ENCODE measurements at places on chromosomes 1 and 21. TPM values are rescaled to one million over a fixed set of nuclear protein-coding genes. Genes with fewer than 3 reads are reported as not detected.

DNA sequence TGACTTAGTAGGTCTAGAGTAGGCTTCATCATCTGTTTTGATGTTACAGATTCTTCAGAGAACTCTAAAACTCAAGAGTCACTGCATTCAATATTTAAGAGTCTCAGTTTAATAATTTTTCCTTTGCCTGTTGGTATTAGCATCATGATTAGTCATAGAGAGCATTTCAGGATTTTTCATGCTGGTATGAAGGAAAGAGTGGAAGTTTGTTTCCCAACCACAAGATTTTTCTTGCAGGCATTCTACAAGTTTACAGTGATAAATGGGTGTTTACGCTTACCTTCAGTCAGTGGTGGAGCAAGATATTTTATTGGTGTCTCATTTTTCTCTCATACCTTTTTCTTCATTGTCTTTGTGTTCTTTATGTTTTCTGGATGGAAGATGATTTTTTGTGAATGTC is 58.4 kb upstream of the MYOCOS start:
- no peak for DNase-seq

DNA sequence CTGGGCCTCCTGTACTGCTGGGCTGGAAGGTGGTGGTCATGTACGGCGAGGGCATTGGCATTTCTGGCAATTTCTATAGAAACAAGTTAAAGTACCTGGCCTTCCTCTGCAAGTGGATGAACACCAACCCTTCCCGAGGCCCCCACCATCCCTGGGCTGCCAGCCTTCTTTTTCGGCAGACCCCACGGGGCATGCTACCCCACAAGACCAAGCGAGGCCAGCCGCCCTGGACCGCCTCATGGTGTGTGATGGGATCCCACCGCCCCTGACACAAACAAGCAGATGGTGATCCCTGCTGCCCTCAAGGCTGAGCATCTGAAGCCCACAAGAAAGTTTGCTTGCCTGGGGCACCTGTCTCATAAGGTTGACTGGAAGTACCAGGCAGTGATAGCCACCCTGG is 76.0 kb downstream of the NFASC start:
- no peak for DNase-seq

DNA sequence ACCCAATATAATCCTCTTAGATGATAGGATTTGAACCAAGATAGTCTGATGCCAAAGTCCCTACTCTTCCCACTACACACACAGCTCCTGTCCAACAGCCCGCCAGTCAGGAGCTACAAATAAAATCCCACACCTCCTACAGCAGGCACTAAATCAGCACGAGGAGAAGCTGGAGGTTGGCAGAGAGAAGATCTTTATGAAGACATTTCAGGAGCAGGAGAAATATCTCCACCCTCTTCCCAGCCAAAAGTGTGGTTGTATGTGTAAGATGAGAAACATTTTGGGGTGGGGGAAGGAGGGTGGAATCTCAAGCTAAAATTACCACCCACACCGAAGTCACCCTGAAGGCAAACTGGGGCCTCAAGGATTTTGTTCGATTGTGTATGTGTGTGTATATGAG is 54.5 kb downstream of the PLXNA2 start:
- DNase-seq, result no peak

- no peak for DNase-seq
Observed at GRCh38 chr1:194342484-194343262, 1156.3 kb upstream of the B3GALT2 start.

DNA sequence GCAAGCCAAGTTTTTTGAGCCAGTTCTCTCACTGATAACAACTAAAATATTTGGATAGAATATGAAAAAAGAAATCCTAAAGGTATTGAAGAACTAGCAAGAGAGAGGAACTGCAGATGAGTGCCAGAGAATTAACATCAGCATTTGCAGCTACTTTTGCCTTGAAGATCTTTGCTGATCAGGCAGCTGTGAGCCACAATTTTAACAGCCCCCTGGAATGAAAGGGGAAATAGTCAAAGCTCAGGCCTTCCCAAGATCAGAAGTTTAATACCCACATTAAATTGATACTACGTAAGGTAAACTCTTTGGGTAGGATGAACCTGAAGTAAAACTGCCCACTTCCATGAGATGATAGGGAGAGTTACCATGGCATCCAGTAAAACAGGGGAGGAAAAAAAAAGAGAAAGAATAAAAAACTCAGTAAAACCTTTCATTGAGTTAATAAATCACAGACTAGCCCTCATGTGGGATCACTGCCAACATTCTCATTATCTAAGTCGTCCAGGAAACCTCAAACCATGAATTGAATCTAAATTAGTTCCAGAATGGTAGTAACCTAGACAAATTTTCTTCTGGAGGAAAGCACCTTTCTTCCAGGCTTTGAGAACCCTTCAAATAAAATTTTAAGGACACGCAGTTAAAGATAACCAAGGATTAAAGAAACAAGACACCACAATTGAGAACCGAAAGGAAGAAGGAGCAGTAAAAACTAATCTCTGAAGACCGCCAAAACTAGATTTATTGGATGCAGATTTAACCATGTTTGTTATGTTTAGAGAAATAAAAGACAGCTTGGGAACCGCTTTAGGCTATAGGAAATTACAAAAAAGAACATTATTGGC is 28.3 kb downstream of the SCP2 start:
- no peak for DNase-seq

- no peak for DNase-seq
Observed at GRCh38 chr1:178682886-178683285, 42.2 kb upstream of the RALGPS2 start.

- DNase-seq, result no peak
Observed at GRCh38 chr1:178483251-178483957, 13.4 kb downstream of the CLEC20A start.

DNA sequence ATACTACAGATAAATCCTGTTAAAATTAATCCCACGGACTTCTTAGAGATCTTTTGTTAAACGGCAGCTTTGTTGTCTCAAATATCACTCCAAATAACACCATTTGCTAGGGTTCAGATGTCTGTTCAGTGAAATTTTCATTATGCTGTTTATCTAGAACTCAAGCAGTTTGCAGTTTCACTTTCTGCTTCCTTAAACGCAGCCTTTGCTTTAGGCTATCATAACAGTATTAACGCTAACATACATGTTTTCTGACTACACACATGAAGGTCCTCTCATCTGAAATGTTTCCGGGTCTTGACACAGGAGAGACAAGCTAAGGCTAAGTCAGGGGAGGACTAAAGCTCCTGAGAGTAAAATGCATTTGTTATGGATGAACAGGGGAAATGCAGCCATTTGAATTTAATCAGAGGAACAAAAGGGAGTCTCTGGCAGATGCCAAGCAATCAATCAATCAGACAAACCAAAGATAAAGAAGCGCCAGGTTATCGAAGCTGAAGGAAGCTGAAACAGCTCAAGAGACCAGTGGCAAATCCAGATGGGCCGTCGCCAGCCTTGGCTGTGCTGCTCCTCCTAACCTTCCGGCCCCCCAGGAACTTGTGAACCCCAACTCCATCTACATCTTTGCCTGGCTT is 16.9 kb downstream of the CCSAP start:
- DNase-seq, result no peak

The SYPL2 gene
- total RNA-seq, result 4.7 TPM

The ETV3L gene
- total RNA-seq, result not detected

The FMO5 gene
- 1.1 TPM for total RNA-seq

The HSPB7 gene
- 1,082 TPM for total RNA-seq

The SNX7 gene
- total RNA-seq, result 25.0 TPM

The BCL2L15 gene
- total RNA-seq, result not detected

The TSACC gene
- not detected for total RNA-seq
